AG10803 (cell line): ENCODE measurements at places on chromosomes 12 and 14.

GRCh38 chr12:89108265-89108664 is 244.0 kb downstream of the DUSP6 start:
- no peak for DNase-seq

DNA sequence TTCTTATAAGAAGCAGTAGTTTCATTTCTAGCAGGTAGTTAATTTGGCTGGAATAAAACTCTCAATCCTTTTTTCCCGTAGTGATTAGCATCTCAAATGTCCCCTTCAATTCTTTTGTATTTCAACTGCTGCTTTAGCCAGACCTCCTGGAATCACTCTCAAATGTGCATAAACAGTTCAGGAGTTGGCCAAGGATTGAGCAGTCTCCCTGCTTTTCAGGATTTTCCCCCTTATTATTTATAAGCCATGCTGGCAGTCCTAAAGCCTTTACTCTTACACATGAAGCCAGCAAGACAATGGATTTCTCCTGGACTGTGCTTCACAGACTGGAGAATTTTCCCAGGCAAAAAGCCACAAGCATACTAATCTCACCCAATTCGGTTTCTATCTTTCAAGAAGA is 950.1 kb downstream of the VRK1 start:
- DNase-seq, result no peak

- DNase-seq, result no peak
These were observed 975 bp upstream of the RTL1 start for GRCh38 chr14:100904307-100905087.

DNA sequence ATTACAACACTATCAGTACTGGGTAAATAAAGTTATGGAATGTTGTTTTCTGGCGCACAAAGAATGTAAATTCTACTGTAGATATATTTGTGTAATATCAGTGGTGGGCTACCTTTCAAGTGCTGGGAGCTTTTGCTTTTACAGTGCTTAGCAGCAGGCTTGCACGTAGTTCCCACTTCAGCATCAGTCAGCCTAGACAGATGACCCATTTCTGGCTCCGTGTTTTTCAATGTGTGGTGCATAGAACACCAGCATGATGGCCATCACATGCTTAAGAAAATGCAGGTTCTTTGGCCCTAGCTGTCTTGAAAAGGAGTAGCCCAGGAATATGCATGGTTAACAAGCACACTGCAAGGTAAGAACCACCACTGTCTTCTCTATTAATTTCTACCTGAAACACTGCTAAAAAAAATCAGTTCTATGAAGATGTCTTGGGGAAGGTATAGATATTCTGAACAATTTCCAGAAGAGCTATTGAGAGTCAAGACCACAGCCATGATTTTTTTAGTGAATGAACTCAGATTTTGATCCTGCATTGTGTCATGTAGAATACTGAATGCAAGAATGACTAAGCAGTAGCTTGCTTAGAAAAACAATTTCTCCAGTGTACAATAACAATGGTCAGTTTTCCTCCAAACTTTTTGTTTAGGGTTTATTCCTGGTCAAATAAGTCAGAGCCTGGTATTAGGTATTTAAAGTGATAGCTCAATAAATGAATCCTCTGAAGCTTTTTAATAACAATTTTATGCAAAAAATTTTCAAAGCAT is 195.7 kb downstream of the AKAP6 start:
- no peak for DNase-seq

- DNase-seq, result no peak
These were observed 436.7 kb downstream of the DAD1 start for GRCh38 chr14:22152161-22152870.

DNA sequence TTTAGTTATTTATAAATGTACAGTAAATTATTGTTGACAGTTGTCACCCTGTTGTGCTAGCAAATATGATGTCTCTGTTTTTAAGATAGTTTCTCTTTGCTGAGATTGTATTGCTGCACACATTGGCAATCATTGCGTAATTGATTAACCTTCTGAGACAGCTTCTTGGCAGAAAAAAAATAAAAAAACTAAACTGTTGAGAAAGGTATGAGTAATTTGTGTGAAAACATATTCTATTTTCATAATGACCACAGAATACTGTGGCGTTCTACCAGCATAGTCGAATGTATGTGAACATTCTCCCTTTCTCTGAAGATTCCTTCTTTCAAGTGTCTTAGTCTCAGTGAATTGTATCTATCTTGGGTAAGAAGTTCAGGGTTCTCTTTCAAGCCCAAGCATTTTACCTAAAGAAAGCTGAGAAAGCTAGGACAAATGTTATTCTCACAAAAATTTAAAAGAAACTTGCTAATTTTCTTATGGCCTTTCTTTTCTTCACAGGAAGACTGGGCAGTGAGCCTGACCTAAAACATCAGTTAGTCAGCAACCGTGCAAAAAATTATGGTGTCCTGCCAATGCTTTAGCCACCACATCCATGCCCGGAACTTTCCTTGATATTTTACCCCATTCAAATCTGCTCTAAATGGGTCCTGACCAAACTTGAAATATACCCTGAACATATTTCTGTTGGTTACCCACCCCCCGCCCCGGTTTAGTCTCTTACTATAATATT is 69.0 kb upstream of the REP15 start:
- DNase-seq, result peak; percentile 87

- DNase-seq, result no peak
These were observed 370.2 kb upstream of the CCDC196 start for GRCh38 chr14:66115740-66116502.

GRCh38 chr14:60274448-60274847 is 25.4 kb downstream of the PPM1A start:
- no peak for DNase-seq

DNA sequence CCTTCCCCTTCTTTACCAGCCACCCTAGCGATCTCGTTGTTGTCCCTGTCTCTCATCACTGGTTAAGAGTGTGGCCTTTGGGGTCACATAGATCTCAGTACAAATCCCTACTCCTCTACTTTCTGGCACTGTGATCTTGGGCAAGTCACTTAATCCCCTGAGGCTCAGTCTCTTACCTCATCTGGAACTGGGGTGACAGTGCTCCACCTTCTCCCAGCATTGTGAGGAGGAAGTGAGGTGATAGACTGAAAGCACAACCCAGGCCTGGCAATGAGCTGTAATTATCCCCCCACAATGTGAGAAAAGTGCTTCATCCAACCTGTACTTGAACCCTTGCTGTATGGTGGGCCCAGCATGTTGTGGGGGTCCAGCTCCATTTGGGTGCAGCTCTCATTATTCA is 48.0 kb downstream of the IRAK3 start:
- DNase-seq, result no peak

GRCh38 chr14:72699852-72700257 is 194.0 kb downstream of the DPF3 start:
- DNase-seq, result peak; percentile 96

DNA sequence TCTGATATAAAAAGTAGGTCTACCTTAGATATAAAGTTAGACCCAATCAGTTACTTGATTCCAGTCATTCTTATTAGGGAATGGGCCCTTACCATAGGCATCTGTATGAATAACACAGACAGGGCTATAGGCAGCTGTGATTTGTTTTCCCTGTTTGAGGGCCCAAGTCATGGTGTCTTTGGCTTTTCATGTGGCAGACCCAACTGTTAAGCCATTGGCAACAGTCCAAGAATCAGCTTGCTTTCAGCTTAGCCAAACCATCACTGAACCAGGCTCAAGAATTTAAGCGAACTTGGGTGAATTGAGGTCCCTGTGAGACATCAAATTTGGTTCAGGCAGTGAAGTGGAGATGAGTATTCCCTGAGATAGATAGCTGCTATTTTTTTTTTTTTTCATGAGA is 111.2 kb downstream of the LRRIQ1 start:
- DNase-seq, result no peak

GRCh38 chr12:48005750-48006021 is 1.4 kb upstream of the COL2A1 start:
- no peak for DNase-seq

DNA sequence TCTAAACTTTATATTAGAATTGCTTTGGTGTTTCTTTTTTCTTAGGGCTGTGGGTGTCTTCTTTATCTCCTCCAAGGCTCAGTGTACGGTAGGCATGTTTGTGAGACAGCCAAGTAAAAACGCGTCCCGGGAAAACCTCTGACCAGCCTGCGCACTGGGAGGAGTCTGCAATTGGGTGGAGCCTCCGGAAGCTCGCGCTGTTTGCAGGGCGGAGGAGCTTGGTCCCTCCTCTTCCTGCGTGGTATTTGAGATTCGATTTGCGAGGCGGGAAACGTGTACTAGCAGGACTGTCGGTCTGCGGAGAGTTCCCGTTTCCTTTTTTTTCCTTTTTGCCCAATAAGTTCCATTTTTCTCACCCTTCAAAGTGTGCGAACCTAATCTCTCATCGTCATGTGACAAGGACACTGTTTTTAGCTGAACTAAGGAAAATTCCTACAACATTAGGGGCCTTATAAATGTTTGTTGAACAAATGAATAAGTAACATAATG is 182.1 kb upstream of the OTX2 start:
- DNase-seq, result no peak

DNA sequence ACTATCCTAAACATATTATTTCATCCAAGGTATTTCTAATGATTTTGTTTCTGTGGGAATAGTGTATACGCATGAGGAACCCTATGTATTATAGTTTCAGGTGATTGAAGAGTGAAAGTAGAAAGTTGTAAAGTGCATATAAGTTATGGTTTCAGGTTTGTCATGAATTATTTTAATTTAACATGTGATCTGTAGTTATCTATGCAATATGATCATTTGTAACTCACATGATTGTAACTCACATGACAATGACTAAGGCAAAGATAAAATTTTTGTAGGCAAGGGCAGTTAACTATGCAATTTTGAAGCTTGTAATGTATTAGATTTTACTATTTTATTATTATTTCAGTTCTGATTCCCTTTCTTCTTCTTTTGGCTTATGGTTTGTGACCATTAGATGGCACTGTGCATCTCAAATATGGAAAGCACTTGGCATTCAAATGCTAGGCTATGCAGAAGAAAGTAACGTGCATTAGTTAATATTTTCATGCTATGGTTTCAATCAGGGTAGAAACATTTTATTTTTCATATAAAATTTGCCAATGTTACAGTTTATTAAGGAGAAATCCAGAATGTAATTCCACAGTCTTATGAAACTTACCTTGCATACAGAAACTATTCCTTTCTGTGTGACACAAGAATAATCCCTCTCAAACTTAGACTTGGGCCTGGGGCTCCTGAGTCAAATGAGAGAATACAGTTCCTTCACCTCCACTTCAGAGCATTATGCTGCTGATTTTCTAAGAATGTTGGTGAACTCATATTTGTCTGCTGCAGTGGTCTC is 15.8 kb upstream of the TMEM30B start:
- peak; percentile 34 for DNase-seq

- no peak for DNase-seq
These were observed 138.3 kb downstream of the TMEM121 start for GRCh38 chr14:105664691-105665090.

DNA sequence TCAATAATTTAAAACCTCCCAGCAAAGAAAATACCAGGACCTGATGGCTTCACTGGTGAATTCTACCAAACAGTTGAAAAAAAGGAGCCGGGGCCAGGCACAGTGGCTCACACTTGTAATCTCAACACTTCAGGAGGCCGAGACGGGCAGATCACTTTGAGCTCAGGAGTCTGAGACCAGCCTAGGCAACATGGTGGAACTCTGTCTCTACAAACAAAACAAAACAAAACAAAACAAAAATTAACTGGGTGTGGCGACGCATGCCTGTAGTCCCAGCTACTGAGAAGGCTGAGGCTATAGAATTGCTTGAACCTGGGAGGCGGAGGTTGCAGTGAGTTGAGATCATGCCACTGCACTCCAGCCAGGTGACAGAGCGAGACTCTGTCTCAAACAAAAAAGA is 13.7 kb upstream of the TROAP start:
- DNase-seq, result no peak

DNA sequence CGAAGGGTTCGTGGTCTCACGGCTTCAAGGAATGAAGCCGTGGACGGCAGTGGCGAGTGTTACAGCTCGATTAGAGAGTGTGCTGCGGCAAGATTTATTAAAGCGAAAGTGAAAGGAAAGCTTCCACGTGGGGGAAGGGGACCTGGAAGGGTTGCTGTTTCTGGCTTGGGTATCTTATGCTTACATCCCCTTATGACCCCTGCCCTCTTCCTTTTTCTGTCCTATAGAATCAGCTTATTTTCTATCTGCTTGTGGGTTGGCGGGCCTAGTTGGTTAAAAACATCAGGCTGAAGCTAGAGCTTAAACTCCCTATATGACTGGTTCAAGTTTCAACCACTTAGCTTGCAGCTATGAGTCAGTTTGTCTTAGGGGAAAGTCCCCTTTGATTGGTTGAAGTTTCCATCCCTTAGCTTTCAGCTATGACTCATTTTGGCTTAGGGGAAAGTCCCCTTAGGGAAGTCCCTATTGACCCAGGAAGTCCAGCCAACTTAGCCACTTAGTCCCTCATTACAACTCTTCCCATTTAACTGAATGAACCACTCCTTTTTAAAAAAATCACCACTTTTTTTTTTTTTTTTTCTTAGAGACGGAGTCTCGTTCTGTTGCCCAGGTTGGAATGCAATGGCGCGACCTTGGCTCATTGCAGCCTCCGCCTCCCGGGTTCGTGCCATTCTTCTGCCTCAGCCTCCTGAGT is 1494.7 kb upstream of the TMEM132C start:
- peak; percentile 37 for DNase-seq

GRCh38 chr14:65356327-65356836 is 56.1 kb upstream of the FUT8 start:
- peak; percentile 74 for DNase-seq

GRCh38 chr14:105525861-105526775 is at the start of gene TMEM121:
TMEM121 (plus strand) TSS chr14:105526583; CDS start chr14:105528835, 2,252 bp downstream.
- DNase-seq, result no peak

DNA sequence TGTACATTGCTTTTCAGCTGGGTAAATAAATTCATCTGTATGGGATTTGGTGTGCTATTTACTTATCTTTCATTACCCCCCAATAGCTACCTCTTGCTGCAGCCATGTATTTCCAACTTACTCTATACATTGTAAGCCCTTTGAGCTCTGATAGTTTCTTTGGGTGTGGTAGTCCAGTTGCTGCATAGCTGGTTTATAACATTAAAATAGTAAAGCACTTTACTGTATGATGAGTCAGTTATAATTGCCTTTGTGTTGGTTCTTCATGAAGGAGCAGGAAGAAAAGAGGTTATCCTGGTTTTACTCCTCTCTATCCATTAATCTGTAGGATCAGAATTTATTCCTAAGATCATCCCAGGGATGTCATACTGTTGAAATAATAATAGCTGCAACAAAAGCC is 15.7 kb downstream of the TBC1D30 start:
- DNase-seq, result no peak

DNA sequence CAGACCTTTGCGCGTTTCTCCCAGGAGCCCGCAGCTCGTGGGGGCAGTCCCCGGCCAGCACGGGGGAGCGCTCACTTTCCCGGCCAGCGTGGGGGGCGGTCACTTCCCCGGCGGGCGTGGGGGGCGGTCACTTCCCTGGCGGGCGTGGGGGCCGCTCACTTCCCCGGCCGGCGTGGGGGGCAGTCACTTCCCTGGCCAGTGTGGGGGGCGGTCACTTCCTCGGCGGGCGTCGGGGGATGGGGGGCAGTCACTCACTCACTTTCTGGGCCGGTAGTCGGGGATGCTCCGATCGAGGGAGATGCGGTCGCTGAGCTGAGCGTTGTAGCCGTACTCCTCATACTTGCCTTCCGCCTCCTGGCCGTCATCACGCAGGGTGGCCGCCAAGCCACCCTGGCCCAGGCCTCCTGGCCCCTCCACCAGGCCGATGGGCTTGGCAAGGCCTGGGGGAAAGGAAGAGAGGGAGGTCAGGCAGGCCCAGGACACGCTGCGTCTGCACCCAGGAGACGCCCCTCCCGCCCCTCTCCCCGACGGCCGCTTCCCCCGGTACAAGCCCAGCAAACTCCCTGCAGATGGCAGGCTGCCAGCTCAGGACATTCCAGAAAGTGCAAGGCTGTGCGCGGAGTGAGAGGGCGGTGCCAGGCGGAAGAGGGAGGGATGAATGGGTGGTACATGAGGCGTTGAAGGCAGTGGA is 43.3 kb downstream of the GALNT9 start:
- peak; percentile 38 for DNase-seq
